Trophoblast cell (in vitro differentiated cells and primary cell): ENCODE measurements at places on chromosomes 3 and 15.

- DNase-seq, result no peak
Measured at GRCh38 chr3:3735919-3736318, 63.3 kb upstream of the LRRN1 start.

DNA sequence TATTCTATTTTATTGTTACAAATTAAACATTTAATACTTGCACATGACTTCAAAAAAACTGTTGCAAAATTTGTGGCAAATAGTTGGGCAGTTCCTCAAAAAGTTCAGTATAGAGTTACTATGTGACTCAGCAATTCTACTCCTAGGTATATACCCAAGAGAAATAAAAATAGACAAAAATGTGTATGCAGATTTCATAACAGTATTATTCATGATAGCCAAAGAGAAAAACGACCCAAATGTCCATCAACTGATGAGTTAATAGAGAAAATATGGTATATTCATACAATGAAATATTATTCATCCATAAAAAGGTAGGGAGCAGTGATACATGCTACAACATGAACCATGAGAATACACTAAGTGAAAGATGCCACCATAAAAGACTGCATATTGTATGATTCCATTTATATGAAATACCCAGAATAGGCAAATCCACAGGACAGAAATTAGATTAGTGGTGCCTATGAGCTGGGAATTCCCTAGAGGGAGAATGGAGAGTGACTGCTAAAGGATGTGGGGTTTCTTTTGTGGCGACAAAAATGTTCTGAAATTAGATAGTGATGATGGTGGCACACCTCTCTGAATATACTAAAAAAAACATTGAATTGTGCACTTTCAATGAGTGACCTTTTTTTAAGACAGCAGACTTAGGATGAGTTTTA, 31.6 kb upstream of the CLASP2 start:
- DNase-seq, result no peak

DNA sequence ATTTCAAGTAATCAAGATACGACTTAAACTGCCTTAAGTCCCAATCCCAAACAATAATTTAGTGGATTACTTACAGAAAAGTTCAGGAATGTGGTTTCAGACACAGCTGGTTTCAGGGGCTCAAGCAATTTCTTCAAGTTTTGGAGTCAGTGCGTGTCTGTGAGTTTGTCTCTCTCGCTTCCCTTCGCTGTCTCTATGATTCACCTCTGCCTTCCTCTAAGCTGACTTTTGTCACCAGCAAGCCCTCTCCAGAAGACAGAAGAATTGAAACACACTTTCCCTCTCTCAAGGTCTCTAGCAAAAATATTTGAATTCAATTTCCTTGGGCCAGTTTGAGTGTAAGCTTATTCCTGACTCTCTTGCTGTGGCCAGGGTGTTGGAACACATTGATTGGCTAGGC, 392.4 kb downstream of the EDEM1 start:
- DNase-seq, result no peak

GRCh38 chr3:15804553-15805095, 6.8 kb upstream of the ANKRD28 start:
- peak; percentile 41 for DNase-seq

DNA sequence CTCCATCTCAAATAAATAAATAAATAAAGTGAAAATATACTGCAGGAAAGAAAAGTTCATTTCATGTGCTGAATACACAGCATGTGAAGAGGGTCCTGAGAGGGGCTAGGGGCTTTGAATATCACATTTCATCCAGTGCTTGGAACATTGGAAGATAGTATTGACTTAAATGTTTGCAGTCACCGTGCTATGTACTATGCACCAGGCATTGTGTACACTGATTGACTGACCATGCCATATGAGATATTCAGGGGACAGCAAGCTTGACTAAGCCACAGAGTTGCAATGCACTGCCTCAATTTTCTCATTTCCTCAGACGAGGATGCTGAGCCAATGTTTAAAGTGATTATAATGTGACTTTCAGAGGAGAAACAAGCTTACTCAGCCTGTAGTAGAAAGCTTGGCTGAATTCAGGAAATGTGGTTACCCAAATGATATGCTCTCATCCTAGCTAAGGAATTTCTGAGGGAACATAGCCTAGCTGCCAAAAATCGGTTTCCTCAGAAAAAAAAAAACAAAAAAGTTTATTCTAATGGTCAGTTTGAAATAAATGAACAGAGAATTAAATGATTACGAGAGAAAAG, 557.9 kb downstream of the FGF12 start:
- DNase-seq, result no peak

DNA sequence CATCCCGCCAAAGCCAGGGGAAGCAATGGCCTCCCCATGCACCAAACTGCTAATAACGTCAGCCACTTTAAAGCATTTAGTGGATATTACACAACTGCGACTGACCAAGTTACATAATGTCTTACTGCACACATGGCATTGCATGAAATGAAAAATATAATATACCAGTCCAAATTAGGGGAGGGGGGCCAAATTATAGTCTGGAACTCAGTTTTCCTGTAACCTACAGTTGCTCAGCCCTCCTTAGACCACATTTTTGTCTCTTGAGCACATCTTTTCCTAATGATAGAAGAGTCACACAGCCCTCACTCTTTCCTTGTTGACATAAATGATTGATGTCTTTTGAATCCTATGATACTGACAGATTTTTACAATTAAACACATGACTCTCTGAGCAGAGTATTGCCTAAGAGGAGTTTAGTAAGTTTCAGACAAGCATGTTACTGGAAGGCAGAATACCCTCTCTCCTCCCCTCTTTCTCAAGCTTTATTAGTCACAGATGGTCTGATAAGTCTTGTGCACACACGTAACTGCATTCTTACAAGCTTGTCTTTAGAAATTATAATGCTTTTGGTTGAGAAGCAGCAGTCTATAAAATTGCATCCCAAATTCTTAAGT, 1.1 kb upstream of the PLD1 start:
- peak; percentile 96 for DNase-seq

GRCh38 chr3:160401291-160402095, 2.0 kb downstream of the SMC4 start:
- DNase-seq, result no peak

- DNase-seq, result no peak
Measured at GRCh38 chr3:29263476-29263875, 17.4 kb upstream of the RBMS3 start.

- DNase-seq, result no peak
Measured at GRCh38 chr3:153681057-153681456, 440.1 kb upstream of the ARHGEF26 start.

DNA sequence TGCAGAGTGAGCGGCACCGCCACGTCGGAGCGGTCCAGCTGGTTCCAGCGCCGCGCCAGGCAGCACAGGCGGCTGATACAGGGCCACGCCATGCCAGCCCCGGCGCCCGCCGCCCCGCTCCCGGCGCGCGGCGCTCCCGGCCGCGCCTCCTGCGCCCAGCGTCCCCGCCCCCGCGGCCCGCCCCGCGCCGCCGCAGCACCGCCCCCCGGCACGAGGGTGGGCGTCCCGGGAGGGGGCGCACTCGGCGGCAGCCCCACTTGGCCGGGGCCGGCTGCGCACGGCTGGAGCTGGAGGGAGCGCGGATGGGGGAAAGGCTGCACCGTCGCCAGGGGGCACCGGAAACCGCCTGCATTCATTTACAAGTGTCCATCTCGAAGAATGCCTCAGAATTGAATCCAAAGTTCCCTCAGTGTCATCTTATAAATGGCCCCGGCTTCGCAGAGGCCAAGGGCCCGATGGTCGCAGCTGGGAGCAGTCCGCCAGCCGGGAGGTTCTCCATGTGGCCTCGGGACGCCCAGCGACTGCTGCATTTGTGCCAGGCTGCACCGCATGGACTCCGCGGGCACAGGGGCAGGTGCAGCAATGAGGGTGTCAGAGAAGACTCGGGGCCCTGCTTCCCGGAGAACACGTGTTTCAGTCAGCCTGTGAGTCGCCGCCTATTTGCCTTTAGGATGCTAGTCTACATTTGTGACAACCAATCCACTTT, at the start of gene MAP6D1:
TSS of gene MAP6D1 (minus strand) at position 122 of the 706 bp plus-strand sequence. CDS start at position 92, 30 bp downstream.
- DNase-seq, result peak; percentile 78

GRCh38 chr3:89577637-89578530, 470.5 kb downstream of the EPHA3 start:
- DNase-seq, result no peak

- no peak for DNase-seq
Measured at GRCh38 chr3:89216016-89216739, 108.8 kb downstream of the EPHA3 start.

DNA sequence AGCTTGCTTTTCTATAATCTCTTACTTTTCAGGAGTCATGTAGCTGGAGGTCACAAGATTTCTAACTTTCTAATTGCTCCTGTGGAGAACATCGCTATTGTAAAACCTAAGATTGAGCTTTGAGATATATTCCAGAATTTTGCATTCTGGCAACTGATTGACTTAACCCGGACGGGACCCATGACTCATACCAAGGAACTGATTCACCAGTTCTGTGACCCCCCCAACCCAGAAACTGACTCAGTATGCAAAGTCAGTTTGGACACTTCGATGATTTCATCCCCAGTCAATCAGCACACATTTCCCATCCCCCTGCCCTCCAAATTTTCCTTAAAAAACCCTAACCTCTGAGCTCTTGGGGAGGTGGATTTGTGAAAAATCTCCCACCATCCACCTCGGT, 396.5 kb upstream of the GBE1 start:
- no peak for DNase-seq

DNA sequence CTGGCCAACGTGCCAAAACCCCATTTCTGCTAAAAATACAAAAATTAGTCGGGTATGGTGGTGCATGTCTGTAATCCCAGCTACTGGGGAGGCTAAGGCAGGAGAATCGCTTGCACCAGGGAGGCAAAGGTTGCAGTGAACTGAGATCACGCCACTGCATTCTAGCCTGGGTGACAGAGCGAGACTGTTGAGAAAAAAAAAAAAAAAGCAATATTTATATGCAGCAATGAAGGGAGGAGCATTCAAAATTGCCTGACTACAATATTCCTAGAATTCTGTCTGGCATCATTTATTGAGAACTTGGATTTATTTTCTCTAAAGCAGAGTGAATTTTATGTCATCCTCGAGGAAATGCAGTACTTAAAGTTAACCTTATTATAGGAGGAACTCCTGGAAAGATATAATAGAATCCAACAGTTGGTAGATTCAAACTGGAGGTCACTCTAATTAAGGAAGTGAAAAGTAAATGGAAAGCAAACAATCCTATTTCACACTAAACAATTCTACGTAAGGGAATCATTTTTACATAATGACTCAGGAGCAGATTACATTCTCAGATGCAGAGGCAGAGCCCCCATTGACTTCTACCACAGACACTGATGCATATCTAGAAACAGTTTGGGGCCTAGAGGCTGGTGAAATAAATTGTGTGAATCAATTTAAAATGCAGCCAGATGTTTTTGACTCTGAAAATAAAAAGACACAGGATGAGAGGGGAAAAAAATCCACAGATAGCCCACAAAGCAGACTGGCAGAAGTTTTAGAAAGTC, 82.1 kb upstream of the FHIT start:
- DNase-seq, result peak; percentile 38

DNA sequence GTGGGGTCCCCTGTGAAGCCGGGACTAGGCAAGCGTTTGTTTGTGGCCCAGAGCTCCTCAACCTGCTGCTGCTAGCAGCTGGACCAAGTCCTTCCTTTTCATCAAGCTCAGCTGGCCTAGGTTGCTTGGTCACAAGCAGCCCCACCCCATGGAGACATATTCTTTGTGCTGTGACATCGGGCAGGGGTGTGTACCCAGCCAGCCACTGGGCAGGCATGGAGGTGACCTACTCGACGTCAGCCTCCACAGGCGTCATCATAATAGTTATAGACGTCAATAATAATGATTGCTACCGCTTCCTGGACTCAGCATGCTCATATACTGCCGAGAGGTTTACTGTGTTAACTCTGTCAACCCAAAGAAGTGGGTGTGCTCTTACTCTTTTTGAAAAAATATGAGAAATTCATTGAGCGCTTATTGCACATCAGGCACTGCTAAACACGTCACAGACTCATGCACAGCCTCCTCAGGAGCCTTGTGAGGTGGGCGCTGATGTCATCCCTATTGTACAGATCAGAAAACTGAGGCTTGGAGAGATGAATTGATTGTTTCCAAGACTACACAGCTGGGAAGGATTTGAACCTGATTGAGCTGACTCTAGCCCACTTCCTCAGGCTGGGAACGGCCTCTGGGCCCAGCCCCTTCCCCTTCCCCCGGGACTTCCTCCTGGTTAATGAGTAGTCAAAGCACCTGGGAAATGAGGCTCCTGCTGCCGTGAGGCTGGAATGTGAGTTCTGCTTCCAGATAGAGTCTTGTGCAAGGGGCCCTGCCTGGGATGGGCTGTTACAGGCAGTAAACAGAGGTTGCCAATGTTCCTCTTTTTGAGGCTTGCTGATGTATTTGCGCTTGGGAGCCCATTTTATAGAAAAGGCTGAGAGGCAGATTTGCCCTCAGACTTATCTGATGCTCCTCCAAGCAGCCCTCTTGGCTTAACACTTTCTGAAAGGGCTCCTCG, 16.2 kb downstream of the SLC6A6 start:
- DNase-seq, result peak; percentile 59

- no peak for DNase-seq
Measured at GRCh38 chr3:46778101-46778500, 60.4 kb upstream of the PRSS50 start.

DNA sequence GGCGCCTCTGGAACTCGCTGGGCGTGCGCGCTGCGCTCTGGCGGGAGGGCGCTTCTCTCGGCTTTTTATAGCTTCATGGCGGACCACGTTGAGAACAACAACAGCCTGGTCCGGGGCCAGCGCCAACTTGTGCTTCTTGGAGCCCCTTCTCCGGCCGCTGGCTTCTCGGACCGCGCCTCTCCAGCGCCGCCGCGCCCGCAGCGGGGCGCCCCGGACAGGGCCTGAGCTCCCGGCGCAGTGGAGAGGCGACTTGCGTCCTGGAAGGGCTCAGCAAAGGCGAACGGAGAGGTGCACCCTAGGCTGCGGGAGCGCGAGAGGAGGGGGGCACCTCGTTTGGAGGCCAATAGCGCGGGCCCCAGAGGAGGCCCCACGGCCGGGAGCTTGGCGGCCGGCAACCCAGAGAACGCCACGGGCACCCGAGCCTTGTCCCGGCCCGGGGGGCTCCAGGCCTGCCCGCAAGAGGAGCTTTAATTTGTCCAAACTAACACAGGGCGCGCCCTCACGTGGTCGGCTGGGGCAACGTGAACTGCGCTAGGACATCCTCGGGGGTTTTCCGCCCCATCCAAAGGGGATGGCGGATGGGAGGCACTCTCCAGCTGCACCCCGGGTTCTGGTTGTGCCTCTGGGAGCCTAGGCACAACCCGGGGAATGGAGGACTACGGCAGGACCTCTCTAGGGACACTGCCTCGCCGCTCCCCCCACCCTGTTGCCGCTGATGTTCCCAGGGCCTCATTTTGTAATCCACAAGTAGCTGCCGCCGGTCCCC, 37.8 kb downstream of the HMCES start:
- DNase-seq, result peak; percentile 90

- DNase-seq, result no peak
Measured at GRCh38 chr3:87298111-87298718, 21.8 kb upstream of the POU1F1 start.

GRCh38 chr15:56242576-56243162, 1.0 kb downstream of the RFX7 start:
- DNase-seq, result no peak

DNA sequence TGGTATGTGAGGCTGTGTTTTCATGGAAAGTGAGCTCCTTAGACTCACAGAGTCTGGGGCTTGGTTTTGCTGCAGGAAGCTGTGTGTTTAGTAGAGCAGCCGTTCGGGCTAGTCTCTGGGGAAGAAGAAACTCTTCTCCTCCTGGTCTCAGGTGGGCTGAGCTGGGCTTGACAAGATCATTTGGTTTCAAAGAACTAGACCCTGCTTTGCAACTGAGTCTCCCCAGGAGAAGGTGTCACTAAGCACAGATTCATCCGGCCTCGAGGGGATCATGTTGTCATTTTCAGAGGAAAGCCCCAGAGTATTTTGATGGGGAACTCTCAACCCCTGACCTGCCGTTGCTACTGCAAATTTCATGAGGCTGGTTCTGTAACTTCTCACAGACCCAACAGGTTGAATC, 188.5 kb downstream of the FAM43A start:
- no peak for DNase-seq
